ENCODE measurements at places on chromosomes 6 and 20. TPM values are rescaled to one million over a fixed set of nuclear protein-coding genes. Genes with fewer than 3 reads are reported as not detected.

Gene TENT5A
- total RNA-seq: not detected

Gene RIPPLY2
- total RNA-seq: not detected

Gene LST1
- 5.1 TPM for total RNA-seq

- DNase-seq: no peak
Observed at GRCh38 chr6:168083514-168083885, 4.5 kb upstream of the FRMD1 start.

DNA sequence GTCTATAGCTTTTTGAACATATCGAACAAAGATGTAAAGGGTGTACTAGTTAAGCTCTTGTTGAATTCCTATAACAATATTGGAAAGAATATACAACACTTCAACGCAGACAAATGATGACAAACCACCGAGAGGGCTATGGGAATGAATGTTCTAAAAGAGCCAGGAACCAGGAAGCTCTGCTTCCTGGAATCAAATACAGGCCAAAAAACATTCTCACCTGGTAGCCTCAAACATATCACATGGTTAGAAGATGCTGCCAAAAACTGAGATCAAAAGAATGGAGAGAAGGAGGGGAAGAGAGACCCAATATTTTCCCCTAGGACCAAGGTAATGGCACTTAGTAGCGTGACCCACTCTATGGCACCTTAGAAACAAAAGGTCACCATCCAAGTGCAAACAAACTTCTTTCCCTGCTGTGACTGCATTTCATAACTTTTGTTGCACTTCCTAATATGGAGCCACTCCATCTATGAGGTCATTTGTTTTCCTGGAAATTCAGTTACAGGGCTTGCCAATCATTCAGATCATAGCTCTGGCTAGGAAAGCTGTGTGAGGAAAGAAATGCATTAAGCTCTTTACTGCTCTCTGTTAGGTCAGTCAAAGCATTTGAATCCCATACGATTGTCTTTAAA is 199.2 kb upstream of the NT5E start:
- no peak for DNase-seq

- DNase-seq: no peak
Observed at GRCh38 chr6:124963831-124964763, 1.9 kb downstream of the RNF217 start.

GRCh38 chr6:47519279-47519678 is 41.7 kb downstream of the CD2AP start:
- no peak for DNase-seq

- DNase-seq: no peak
Observed at GRCh38 chr6:107801173-107801886, 22.8 kb downstream of the SCML4 start.

DNA sequence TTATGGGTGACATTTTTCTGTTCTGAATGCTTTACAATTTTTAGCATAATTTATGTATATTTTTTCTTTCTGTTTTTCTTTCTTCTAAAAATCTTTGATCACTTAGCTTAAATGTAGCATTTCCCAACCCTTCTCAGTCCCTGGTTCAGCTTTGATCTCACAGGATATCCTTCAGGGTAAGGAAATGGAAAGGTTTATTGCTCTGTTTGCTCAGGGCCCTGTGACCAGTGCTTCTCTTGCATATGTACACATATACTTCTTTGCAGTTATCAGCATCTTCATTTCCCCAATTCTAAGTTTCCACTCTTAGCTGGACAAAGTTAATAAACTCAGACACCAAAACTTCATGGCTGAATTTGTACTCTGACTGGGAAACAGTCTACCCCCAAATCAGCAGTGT is 30.6 kb downstream of the TMEM74B start:
- DNase-seq: no peak

Data from Karpas-422 (cell line).